Stimulated activated CD8-positive, alpha-beta memory T cell treated with anti-CD3 and anti-CD28 coated beads, Interleukin-7, amount 100 ng/mL, for 1 hour (primary cell): ENCODE measurements at places on chromosomes 5 and 9.

GRCh38 chr5:151676719-151677118 is 10.0 kb downstream of the SPARC start:
- no peak for DNase-seq

GRCh38 chr5:157108976-157109375 is at the start of gene HAVCR2:
TSS of gene HAVCR2 (minus strand) at chr5:157109044. CDS start at chr5:157108983, 61 bp downstream.
- no peak for DNase-seq

DNA sequence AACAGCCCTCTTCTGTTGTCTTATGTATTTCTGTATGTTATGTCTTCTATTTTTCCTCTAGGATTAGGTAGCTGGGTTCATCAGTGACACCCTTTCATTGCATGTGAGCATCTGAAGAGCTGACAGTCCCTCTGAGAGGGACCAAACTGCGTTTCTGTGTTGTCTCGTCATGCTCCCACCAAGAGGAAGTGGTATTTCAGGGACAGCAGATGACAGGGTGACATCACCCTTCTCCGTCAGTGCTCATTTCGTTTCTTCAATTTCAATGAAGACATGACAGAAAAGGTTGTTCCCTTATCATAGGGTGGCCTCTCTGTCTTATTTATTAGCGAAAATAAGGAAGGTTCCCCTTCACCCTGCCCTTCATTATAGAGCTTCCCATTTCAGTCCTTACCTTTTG is 225.9 kb upstream of the NR4A3 start:
- no peak for DNase-seq

- DNase-seq, result no peak
These were observed 171.5 kb upstream of the GNA14 start for GRCh38 chr9:77819657-77820056.

GRCh38 chr5:127806776-127807175 is 103.6 kb downstream of the CCDC192 start:
- DNase-seq, result no peak

DNA sequence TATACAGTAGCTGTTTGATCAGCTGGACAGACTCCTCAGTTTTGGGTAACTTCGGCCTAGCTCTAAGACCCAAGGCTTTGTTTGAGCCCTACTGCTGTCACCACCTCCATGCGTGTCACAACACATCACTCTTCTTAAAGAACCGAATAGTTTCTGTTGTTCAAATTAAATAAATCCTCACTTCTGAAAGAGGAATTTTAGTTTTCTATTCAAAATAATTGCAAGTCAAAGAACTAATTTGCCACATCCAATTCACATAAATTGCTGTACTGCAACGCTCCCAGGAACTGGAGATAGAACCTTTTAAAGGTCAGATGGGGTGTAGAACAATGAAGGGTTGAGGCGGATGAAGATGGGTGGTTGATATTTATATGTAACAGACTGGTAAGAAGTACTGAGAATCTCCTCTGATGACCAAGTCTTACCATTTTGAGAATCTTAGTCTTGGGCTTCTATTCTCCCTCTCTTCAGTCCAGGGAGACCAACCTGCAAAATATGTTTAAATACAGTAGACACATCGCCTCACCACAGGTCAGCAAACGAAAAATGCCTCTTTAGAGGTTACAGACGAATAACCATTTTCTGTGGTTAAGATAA is 1.6 kb downstream of the NREP start:
- DNase-seq, result no peak

DNA sequence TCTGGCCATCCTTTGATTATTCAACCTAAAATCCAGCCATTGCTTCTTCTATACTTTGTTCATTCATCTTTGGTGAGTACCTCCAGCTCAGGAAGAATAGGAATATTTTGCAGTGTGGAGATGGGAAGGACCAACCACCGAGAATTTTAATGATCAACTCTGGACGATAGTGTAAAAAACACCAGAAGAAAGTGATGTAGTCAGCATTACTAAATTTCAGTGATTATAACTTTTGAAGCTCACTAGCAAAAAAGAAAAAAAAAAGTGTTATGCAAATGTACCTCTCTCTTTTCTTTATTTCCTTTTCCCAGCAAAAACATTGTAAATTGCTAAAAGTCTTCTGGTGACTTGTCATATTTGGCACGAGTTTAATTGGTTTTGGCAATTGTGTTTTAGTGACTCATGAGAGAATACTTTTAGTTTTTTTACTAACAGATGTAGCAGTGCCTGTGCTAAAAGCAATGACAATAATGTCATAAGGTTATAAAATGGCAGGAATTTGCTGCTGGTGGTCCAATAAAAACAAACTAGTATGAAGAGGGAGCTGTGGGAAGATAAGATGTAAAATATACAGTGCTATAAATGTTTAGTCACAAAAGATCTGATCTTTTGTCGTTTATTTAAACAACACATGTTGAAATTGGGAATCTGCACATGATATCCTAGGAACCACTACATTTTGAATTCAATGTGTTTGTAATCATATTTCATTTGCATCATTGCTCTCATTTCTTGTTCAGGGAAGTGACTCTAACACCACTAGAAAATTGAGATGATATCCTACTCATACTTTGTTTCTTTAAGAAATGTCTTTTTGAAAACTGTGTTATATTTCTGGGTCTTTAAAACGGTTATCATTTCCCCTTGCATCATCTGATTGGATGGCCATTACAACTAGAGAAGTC is 81.3 kb upstream of the ERCC6L2 start:
- DNase-seq, result no peak

DNA sequence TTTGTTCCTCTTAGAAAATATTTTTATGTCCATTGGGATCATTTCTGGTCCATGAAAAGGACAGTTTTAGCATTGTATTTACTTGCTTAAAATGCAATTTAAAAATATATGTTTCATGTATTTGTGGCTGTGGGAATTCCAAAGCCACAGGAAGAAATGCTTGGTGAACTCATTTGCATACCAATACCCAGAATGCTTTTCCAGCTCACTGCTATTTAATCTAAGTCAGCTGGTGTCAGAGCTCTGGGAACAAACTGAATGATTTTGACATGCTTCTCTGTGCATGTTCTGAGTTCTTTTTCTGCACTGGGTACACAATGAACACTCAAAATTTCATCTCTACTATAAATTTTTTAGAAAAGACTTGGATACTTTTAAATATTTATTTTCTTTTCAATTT is 482.8 kb upstream of the ARRDC3 start:
- no peak for DNase-seq
